Right ventricle myocardium inferior (tissue), 1 donor: ENCODE measurements at places on chromosomes 7 and 10. TPM values are rescaled to one million over a fixed set of nuclear protein-coding genes. Genes with fewer than 3 reads are reported as not detected.

GRCh38 chr7:84975586-84976185, 211.2 kb downstream of the SEMA3D start:
- no peak for DNase-seq

GRCh38 chr10:126042354-126042753, 146.0 kb downstream of the FANK1 start:
- no peak for DNase-seq

DNA sequence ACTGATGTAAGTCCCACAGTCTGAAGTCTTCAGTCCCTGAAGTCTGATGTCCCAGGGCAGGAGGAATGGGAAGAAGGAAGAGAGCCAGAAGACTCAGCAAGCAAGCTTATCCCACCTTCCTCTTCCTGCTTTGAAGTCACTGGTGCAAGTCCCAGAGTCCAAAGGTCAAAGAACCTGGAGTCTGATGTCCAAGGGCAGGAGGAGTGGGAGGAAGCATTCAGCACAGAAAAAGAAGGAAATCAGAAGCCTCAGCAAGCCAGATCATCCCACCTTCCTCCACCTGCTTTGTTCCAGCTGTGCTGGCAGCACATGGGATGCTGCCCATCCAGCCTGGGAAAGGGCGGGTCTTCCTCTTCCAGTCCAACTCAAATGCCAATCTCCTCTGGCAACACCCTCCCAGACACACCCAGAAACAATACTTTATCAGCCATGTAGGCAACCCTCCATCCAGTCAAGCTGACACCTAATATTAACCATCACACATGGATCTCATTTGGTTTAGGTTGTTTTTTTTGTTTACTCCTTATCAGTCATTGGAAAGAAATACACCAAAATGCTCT, 50.9 kb downstream of the ADAM12 start:
- DNase-seq = no peak

- DNase-seq = no peak
These were observed 212.9 kb downstream of the TCF7L2 start for GRCh38 chr10:113162960-113163359.

DNA sequence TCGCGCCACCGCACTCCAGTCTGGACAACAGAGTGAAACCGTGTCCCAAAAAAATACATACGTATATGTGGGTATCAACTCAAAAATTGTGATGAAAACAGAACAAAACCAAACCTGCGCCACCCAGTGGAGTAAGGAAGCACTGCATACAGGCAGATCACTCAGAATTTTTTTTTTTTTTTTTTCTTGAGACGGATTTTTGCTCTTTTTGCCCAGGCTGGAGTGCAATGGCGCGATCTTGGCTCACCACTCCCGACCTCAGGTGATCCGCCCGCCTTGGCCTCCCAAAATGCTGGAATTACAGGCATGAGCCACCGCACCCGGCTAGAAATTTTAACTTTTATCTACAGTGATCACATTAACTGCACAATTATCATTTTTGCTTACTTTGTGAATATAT, 9.1 kb upstream of the TMEM236 start:
- no peak for DNase-seq

The KIAA1549 gene
- total RNA-seq = 1.8 TPM

The FUOM gene
- total RNA-seq = 7.9 TPM
